OCI-LY7 (cell line): ENCODE measurements at places on chromosomes 4 and X. TPM values are rescaled to one million over a fixed set of nuclear protein-coding genes. Genes with fewer than 3 reads are reported as not detected.

Gene CYSLTR1
- total RNA-seq, result 0.66 and 0.99 TPM in 2 replicates

Gene CLTRN
- total RNA-seq, result 0.46 TPM in 1 of 2 replicates, not detected in the other

Gene EPGN
- not detected in 2 replicates for total RNA-seq

Gene TASL
- total RNA-seq, result 0.26 TPM in 1 of 2 replicates, not detected in the other
